Chondrocyte (in vitro differentiated cells): ENCODE measurements at places on chromosomes 2 and 18.

GRCh38 chr2:200321780-200322534, 15.5 kb downstream of the SPATS2L start:
- DNase-seq, result no peak

DNA sequence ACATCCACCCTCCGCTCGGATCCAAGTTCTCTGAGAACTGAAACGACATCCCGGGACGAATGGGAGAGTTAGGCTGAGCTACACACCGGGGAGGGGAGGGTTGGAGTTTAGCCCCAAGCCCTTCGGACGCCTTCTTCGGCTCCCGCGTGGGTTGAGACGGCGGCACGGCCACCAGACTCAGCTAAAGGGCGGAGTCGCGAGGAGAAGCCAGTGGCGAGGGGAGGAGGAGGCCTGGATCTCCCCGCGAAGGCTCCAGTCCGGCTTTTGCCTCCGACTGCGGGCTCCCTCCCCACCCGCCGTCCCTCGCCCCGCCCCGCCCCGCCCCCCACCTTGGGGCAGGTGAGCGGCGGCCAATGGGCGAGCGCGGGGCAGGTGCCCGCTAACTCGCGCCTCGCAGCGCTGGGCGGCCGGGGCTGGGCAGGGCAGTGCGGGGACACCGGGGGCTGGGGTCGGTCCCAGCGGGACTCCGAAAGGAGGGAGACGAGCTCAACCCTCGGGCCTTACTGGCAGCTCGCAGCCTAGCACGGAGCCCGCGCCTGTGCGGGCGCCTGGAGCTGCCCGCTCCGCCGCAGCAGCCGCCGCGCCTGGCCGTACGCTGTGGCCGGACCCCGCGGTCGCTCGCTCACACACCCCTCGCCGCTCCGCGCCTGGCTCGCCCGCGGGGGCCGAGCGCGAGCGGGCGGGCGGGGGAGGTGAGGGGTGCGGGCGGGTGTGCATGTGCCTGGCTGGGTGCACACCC, at the start of gene EMX1:
TSS of gene EMX1 (plus strand) at position 382 of the 739 bp plus-strand sequence. CDS start at position 716, 334 bp downstream.
- DNase-seq, result no peak

DNA sequence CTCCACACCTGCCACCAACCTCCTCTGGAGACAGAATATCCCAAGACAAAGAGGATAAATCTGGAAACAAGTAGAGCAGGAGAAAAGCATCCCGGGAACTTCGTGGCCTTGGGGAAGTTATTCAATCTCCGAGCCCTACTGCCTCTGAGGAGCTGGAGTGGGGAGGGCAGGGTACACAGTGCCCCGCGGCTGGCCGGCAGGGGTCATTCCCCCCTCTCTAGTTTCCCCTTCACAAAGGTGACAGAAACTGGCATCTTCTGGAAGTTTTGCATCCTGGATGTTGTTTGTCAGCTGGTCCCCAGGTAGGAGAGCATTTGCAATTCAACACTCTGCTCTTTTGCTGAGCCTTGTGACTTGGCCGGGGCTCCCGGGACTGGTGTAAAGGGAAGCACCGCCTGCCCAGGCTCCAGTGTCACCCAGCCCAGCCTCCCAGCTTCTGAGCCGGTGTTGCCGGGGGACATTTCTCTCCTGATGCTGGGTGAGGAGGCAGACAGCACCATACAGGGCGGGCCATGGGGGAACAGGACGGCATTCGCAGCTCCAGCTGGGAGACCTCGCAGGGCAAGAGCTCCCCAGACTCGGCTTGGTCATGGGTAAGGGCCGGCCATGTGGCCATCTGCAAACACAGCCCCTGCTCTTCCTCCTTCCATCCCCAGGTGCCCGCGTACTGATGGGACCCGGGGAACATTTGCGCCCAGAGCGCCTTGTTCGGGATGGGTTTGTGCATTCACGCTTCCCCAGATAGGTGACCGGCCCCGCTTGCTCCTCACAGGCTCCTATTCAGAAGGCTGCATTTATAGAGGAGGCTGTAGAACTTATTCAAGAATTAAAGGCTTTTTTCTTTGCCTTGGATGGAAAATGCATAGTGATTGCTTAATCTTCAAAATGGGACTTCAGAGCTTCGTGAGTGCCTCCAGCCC, 7.4 kb upstream of the NTSR2 start:
- no peak for DNase-seq

GRCh38 chr2:28868611-28869010, 1.5 kb downstream of the TRMT61B start:
- DNase-seq, result peak; percentile 66
